ENCODE measurements at places on chromosomes 5 and 9.

DNA sequence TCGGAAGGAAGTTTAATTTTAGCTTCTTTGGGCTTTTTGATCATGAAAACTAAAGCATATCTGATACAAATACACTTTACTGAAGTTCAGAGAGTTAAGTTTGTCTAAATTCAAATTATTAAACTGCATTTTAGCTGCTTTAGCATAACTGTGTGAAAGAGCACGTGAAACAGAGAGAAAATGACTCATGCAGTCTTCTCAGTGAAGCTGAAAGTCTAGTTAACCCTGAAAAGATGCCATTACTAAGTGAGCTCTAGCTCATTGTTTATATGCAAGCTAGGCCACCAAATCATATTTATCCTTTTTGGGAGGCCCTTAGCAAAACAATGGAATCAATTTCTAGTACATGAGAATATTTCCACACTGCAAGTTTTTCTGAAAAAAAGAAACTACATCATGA lies 27.6 kb downstream of the TPD52L3 start:
- DNase-seq, result no peak

DNA sequence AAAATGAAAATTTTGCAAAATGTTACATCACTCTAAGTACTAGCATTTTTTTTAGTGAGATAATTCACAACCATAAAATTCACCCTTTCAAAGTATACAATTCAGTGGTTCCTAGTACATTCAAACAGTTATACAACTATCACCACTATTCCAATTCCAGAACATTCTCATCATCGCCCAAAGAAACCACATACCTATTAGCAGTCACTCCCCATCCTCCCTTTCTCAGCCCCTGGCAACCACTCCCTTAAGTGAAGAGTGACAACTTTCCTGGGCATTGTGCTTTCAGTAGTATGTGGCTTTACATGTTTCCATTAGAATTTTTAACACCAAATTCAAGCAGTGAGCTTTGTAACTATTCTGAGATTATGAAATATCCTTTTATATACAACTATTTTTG lies 81.4 kb downstream of the RASEF start:
- no peak for DNase-seq

GRCh38 chr5:138095100-138095907 lies 11.5 kb downstream of the WNT8A start:
- DNase-seq, result no peak

GRCh38 chr9:130104491-130105193 lies 50.9 kb downstream of the GPR107 start:
- no peak for DNase-seq

DNA sequence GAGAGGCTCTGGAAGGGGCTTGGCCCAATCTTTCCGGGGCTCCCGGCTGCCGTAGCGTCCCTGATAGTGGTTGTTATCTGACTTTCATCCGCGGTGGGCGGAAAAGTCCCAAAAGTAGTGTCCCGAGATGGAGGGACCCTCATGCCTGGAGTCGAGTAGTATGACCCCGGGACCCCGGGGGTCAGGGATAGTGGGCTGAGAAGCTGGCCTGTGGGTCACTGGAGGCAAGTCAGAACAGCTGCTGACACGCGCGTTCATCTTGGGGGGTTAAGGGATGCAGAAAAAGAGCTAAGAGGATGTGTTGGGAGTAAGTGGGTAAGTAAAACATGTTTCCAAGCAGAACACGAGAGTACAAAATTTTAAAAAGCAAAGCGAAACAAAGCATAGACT lies 123.4 kb downstream of the TMEM161B start:
- DNase-seq, result no peak

DNA sequence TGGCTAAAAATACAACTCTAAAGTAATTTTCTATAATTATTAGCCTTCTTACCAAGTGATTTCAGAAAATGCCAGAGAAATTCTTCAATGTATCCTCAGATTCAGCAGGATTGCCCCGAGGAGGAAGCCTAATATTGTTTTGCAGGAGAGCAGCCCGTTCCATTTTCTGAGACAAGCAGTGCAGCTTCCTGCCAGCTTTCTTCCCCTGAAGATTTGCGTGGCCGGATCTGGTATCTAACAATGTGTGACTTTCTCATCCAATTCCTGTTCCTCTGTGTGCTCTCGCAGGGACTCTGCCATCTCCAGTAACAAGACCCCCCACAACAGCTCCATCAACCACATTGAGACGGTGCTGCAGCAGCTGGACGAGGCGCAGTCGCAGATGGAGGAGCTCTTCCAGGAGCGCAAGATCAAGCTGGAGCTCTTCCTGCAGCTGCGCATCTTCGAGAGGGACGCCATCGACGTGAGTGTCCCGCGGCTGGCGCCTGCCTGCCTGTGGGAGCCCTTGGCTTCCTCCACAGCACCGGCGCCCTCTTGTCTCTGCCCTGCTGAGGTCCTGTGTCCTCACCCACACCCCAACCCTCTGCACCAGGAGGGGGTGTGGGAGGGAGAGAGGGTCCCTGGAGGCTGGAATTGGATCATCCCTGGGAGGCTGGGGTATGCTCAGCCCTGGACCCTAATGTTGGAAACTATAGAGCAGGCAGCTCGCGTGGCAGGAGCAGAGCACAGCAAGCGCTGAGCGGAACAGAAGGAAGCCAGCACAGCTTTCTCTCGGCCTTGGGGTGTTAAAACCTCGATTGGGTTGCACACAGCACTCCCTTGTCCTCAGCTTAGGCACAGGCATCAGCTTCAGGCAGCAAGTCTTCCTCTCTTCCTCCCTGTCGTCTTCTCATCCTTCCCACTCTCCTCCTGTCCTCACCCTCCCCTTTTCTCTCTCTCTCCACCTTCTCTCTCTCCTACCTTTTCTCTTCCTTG lies 216.2 kb downstream of the TRIO start:
- no peak for DNase-seq

DNA sequence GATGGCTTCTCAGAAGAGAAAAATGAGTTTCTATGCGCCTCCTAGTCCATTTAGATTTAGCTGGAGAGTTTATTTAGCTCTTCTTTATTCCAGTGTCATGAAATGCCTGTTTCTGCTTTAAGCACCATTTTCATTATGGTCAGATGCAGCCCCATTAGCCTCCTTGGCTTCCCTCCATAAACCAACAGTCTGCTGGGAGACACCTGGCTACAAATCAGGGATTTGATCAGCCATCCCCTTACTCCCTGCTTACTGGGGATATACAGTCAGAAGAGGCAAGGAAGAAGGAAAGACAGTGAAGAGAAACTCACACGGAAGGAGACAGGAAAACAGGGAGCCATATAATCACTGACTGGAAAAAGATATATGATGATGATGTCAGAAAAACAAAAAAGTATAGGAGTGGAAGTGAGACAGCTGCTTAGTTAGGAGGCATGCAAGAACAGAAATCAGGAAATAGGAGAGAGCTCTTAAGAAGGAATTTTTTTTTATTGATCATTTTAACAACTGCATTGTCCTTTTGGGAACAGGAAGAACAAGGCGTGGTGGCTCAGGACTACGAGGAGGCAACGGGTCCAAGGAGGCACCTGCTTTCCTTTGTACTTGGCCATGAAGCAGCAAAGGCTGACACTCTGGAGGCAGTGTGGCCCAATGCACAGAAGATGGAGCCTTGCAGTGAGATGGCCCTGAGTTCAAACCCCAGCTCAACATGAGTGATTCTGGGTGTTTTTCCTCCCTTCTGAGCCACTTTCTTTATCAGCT lies 56.1 kb downstream of the MED27 start:
- no peak for DNase-seq

GRCh38 chr5:10736354-10736753 lies 24.7 kb downstream of the DAP start:
- DNase-seq, result no peak

Measured in bone marrow (tissue), 2 donors.